ENCODE measurements at places on chromosomes 6 and 20. TPM values are rescaled to one million over a fixed set of nuclear protein-coding genes. Genes with fewer than 3 reads are reported as not detected.

SMPDL3A gene
- total RNA-seq = 10.0 TPM

DNA sequence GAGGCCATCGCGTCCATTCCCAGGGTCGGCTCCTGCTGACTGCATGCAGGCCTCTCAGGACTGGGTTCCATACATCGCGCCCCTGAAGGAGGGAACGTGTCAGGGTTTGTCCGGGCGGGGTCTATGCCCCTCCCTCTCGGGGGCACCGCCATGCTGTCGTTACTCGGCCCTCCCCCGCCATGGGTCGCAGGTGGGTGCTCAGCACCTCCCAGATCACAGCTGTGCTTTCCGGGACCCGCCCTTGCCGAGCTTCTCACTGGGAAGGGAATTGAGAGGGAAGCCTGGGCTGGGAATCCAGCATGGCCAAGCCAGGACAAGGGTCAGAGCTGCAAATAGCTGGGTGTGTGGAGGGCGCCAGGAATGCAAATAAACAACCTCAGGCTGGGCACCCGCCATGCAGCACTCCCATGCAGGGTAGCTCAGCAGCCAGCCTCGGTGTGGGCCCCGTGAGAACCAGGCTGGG, at the start of gene FRMD1:
Gene FRMD1, minus strand, starts transcription at position 270 of the 463 bp plus-strand sequence. Its CDS starts 118 bp downstream, at position 152.
- DNase-seq = no peak

FAM184A gene
- total RNA-seq = 0.29 TPM

RIPOR3 gene
- 0.13 TPM for total RNA-seq

MYMX gene
- 38.0 TPM for total RNA-seq

- DNase-seq = no peak
Measured at GRCh38 chr20:57117296-57117695, 149.1 kb downstream of the BMP7 start.

DNA sequence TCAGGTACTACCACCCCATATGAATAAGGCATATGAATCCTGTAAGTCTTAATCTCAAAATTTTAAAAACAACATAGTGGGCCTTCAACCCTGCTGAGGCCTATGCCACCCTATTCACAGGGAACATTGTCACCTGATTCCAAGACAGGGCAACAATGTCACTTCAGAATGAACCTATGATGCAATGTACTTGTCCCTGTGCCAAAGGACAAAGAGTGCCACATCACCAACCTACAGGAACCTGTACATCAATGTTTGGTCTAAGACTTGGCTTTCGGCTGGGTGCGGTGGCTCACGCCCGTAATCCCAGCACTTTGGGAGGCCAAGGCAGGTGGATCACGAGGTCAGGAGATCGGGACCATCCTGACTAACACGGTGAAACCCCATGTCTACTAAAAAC, 318.5 kb upstream of the JARID2 start:
- no peak for DNase-seq

DNA sequence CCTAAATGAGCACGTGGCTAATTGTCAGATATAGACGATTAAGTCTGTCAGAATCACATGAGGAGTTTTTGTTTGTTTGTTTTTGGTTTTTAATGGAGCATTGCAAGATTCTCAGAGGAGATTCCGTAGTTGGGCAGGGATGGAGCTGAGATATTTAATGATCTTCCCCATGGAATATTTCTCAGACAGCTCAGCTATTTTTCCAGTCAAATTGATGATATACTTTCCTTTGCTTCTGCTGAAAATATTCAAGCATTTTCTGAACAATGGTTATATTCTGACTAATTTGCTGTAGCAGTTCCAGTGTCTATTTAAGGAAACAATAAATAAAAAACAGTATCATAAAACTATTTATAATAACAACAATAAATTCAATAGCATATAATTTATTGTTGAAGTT, 348.4 kb downstream of the KIF16B start:
- no peak for DNase-seq

DNA sequence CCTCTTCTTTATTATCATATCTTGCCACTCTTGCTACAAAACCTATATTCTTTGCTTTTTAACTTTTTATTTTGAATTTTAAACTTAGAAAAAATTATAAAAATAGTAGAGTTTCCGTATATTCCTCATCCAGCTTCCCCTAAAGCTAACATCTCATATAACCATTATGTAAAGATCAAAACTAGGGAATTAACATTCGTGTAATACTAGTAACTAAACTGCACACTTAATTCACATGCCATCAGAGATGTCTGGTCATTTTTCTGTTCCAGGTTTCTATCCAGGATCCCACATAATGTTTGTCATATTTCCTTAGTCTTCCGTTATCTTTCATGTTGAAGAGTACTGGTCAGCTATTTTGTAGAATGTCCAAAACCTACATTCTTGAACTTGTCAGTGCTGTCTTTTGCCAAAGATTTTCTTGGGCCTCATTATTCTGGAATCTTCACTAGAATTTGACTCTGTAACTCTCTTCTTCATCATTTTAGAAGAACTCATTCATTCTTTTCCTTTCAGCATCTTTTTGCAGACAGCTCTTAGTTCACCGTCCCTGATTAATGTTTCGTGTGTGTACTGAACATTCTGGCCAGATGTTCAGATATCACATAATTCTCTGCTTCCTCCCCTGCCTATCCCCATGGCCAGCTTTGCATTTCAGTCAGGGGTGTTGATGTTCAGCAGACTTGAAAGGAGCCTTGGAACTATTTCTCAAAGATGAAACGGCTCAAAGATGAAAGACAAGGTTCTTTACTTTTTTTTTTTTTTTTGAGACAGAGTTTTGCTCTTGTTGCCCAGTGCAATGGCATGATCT, 9.4 kb downstream of the CTNNBL1 start:
- no peak for DNase-seq

DNA sequence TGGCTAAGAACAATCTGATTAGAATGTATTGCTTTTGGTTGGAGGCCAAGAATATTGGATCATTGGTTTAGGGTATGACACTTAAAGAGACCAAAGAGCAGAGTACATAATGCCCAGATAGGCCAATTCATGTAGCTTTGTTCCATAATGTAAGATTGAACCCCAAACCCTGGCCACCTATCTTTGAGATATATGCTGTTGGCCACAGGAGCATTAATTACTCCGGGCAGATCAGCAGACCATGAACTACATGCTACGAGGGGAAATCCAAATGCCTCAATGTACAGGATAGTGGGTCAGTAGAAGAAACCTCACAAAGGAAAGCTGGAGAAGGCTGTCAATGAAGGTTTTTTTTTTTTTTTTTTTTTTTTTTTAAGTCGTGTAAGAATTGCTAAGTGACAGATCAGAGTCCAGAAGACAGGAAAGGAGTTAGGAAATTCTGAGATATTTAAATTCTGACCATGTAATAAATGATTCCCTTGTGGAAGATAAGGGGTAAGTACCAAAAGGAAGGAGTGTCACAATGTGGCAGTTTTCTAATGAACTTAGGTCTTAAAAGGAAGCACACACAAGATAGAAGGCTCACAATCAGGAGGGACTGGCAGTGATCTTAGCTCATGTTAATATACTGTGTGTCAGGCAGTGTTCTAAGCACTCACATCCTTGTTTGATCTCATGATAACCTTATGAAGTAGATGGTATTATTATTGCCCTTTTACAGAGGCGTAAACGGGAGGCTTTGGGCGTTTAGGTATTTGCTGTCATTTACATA, 61.4 kb downstream of the CARMIL1 start:
- no peak for DNase-seq

DNA sequence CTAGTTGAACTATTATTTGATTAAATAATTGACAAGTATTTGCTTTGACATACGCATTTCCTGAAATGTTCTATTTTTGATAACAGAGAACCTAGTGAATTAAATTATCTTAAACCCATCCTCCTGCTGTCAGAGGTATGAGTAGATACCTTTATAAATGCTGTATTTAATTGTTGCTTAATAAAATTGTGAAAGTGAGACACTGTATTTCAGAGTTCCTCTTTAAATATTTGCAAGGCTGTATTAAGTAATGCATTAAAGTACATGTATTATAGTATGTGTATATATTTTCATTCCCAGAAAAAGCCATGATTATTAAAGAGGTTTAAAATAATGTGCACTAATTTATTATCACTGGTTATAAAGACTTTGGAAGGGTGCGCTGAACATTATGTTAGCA, 483.8 kb downstream of the TFAP2B start:
- DNase-seq = no peak

- DNase-seq = no peak
Measured at GRCh38 chr6:62980093-62980492, 231.2 kb upstream of the FKBP1C start.

DNA sequence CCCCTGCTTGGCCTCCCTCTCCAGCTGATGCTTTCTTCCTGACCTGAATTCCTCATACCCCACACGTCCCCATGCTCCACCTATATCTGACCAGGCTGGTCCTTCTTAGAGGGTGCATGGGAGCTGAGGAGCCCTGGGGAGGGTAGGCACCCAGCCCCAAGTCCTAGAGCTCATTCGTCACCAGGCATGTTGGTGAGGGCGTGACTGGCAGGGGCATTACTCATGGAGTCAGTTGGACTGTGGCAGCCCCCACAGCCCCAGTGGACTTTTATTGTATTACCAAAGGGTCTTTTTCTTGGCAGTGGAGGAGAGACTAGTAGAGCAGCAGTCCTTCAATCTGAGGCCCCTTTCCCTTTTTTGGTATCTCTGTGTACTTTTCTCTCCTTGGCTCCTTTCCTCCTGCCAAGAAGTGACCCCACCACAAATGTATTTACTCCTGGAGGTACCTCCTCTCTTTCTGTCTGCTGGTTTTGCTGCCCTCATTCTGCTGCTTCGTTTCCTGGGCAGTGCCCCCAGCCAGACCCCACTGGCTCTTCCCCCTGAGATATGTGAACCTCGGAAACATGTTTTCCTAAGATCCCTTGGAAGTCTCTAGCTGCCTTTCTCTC, 10.4 kb upstream of the SGK2 start:
- DNase-seq = no peak

DNA sequence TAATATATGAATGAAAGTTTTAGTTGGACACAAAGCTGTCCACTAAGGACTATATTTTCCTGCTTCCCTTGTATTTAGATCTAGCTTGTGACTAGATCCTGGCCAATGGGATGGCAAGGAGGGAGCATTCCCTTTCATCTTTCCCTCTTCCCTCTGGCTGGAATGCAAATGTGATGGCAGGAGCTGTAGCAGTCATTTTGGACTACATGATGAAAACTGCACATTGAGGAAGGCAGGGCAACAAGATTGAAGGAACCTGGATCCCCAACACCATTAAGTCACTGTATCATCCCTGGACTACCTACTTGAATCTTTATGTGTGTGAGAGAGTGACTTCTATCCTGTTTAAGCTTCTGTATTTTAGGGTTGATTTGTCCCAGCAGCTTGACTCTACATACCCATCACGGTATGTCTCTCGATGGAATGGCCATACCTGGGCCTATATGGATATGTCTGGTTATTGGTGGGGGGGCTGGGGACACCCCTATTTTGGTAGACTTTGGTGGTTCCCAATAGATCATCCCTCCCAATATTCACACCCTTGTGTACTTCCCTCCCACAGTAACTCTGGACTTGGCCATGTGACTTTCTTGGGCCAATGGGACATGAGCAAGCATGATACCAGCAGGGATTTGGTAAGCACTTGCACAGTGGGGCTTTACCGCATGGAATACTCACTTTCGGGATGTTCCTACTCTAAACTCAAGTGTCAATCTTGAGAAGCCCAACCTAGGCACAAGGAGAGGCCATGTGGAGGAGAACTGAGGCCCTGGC, 128.5 kb downstream of the VEGFA start:
- no peak for DNase-seq

RRAGD gene
- 0.63 TPM for total RNA-seq

RAB32 gene
- total RNA-seq = 72.4 TPM

DNA sequence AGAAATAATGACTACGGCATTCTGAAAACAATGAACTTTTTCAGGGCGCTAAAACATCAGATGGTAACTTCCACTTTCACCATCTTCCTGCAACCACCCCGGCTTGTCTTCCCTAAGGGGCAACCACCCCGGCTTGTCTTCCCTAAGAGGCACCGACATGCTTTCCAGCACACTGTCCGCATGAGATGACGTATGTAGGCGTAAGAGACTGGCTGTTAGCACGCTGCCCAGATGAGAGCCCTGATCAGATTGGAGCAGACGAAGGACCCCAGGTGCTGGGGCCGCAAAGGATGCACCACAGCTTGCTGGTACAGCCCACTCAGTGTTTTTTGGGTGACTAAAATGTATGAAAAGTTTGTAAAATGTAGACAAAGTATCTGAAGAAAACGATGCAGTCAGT, 29.3 kb downstream of the ASCC3 start:
- no peak for DNase-seq

DNA sequence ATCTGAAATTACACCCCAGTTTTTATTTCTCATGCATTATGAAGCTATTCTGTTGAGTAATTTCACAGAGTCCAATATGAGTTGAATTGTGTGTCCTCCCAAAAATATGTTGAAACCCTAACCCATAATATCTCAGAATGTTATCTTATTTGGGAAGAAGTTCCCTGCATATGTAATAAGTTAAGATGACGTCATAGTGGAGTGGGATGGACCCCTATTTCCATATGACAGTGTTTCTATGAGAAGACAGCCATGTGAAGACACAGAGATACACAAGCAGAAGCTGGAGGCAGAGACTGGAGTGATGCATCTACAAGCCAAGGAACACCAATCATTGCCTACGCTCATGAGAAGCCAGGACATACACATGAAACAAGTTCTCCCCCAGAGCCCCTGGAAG, 81.3 kb downstream of the RFPL4B start:
- no peak for DNase-seq

GRCh38 chr6:93259332-93259731, 160.0 kb downstream of the EPHA7 start:
- DNase-seq = no peak

BLCAP gene
- total RNA-seq = 108 TPM

DNA sequence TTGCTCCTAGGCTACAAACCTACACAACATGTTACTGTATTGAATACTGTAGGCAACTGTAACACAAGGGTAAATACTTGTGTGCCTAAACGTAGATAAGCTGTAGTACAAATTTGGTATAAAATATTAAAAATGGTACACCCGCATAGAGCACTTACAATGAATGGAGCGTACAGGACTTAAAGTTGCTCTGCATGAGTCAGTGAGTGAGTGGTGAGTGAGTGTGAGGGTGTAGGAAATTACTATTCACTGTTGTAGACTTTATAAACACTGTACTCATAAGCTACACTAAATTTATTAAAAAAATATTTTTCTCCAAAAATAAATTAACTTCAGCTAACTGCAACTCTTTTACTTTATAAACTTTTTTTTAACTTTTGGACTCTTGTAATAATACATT, 391.6 kb downstream of the ADGRB3 start:
- no peak for DNase-seq

PPP1R16B gene
- total RNA-seq = not detected

C6orf52 gene
- not detected for total RNA-seq

DNA sequence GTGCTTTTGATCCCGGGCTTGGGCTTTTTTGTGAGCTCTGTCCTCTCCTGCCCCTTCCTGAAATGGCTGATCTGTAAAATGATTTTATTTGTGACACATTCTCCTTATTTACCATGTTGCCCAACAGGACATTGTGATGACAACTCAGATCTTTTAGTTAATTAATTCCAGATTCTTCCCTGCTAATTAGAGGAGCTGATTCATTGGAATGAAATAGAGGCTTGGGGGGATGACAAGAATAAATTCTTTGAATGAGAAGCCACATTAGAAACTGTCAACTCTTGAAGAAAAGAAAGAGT, 26.1 kb upstream of the GABRR1 start:
- DNase-seq = no peak

GRCh38 chr6:91827151-91827550, 1240.3 kb upstream of the MAP3K7 start:
- DNase-seq = no peak

CD109 gene
- 64.8 TPM for total RNA-seq

- DNase-seq = no peak
Measured at GRCh38 chr20:37615340-37616109, 78.3 kb upstream of the CTNNBL1 start.

- peak; percentile 77 for DNase-seq
Measured at GRCh38 chr6:27188885-27189418, 58.5 kb upstream of the PRSS16 start.

- DNase-seq = peak; percentile 28
Measured at GRCh38 chr6:87237804-87238203, 82.4 kb downstream of the ZNF292 start.
